NCI-H2107 (cell line): ENCODE measurements at places on chromosomes 7 and 10.
A peak's percentile ranks its signal among the peaks of the same experiment; 100 is the strongest.

DNA sequence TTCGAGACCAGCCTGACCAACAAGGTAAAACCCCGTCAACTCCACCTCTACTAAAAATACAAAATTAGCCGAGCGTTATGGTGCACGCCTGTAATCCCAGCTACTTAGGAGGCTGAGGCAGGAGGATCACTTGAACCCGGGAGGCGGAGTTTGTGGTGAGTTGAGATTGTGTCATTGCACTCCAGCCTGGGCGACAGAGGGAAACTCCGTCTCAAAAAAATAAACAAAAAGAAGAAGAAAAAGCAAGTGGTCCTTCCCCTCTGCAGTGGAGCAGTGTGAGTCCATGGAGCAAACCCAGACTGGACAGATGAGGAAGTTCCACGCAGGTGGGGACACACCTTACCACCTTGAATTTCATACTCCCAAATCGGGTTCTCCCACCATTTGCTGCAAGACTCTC lies 13.1 kb upstream of the SERPINE1 start:
- no peak for DNase-seq

- DNase-seq: no peak
Measured at GRCh38 chr7:139854124-139854511, 25.1 kb downstream of the TBXAS1 start.

DNA sequence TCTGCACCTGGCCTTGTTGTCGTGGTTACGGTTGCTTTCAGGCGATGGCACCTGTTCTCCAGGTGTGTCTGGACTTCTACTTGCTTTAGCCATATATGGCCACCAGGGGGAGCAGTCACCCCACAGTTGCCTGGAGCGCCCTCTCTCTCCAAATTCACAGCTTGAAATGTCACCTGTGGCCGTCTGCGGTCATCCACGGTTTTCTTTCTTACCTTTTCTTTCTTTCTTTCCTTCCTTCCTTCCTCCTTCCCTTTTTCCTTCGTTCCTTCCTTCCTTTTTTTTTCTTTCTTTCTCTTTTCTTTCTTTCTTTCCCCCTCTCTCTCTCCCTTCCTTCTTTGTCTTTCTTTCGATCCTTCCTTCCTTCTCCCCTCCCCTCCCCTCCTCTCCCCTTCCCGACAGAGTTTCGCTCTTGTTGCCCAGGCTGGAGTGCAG lies 150.5 kb upstream of the VKORC1L1 start:
- DNase-seq: peak; percentile 77

DNA sequence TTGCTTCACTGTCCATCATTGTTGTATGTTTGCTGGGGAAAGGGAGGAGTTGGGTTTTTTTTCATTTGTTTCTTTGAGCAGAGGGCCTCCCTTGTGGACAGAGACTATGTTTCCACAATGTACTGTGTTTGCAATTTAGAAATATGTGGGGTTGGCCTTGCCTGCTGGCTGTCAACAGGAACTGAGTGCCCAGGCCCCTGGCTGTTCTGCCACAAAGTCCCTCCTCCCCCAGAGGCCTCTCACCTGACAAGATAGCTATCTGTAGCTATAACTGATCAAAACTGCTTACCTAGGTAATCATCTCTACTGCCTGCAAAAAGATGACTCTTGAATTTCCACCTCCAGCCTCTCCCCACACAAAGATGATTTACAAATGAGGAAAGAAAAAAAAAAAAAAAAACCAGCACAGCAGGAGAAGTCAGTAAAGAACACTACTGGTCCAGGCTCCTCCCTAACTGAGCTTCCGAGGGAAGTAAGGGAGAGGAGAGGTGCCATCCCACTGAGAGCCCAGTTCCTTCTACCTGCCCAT lies 121.8 kb downstream of the SGMS1 start:
- DNase-seq: no peak

- DNase-seq: no peak
Measured at GRCh38 chr10:119501690-119502089, 40.8 kb downstream of the RGS10 start.

- no peak for DNase-seq
Measured at GRCh38 chr10:74027702-74028101, 29.8 kb downstream of the VCL start.

DNA sequence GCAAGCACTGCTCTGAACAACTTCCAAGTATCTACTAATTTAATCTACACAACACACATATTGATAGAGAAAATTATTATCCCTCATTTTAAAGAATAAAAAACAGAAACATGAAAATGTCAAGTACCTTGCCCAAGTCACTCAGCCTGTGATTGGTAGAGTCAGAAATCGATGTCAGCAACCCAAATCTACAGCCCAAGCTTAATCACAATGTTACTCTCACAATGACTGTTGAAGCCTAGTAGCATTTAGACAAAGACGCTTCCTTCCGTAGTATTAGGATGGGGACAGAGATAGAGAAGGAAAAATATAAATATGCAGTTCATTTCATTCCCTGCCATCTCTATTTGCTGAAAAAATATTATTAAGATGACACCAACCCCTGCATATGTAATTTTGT lies 242.5 kb downstream of the ELMO1 start:
- DNase-seq: no peak

DNA sequence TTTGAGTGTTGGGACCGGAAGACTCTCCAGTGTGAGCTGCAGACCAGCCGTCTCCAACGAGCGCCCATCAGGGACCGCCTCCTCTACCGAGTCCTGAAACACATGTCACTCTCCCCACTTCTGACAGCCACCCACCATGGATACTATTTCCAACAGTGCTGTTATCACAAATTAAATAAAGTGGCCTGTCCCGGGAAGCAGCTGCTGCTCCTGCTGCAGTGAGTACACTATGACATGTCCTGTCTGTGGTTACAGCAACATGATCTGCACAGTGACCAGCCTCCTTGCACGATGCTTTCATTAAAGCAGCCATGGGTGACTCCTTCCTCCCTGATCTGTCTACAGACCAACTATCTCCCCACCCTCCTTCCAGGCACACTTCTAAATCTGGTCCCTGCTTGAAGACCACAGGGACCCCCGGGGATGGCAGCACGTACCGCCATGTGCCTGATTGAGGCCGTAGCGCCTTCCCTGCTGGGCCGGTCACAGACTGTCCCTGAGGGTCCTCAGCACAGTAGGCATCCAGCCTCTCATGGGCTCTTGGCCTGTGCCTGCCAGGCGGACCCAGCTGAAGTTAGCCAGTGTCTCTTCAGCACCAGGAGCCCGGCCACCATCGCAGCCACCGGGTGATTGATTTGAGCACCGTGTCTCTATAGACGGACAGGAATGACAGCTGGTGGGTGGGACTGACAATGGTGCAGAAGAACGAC lies 58.8 kb downstream of the TCERG1L start:
- no peak for DNase-seq

GRCh38 chr7:95794917-95795515 lies 22.7 kb downstream of the DYNC1I1 start:
- no peak for DNase-seq

DNA sequence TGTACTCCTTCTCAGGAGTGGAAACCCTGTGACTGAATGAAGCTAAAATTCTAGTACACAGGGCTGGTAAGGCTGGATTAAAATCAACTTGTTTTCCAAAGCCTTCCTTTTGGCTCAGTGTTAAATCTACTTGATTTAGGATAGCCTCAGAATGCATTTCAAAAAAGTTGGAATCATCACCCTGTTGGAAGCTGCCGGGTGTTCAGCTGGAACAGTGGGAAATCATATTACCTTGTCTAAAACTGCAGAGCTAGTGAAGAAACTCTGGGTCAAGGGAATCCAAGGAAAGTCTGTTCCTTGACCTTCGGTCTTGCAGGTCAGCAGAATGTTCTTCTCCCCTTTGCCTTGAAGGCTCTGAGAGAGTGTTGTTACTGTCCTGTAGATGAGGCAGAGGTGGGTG lies 252.1 kb upstream of the INHBA start:
- DNase-seq: no peak

DNA sequence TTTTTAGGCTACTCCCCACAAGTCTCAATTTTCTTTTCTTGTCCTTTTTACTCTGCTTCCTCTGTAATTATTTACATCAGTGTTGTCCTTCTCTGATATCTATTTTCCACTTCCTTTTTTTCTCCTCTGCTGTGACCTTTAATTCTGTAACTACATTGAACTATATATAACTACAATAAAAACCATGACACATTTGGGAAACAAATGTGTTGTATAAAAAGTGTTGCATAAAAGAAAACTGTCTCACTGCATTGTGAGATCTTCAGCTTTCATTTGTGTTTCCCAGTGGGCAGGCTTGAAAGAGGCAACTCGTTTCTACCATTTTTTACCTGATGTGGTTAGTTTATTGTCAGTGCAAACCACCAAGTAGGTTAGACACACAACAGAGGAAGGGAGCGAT lies 483.9 kb upstream of the NRP1 start:
- no peak for DNase-seq

DNA sequence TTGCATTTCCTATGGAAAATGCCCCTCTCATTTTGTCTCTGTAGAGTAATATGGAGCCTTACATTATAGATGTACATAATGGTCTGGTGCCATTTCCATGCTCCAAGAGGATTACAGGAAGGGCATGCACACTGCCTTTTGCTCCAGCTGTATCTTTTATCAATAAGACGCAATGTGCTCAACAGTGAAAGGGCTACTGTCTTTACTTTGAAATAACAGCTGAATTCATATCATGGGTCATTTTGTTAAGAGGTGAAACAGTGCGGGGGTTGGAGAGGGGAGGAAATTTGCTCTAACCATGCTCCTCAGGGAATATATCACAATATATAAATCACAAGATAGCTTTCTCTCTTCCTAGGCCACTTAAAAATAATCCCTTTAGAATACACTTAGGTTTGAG lies 77.7 kb downstream of the ICA1 start:
- no peak for DNase-seq

DNA sequence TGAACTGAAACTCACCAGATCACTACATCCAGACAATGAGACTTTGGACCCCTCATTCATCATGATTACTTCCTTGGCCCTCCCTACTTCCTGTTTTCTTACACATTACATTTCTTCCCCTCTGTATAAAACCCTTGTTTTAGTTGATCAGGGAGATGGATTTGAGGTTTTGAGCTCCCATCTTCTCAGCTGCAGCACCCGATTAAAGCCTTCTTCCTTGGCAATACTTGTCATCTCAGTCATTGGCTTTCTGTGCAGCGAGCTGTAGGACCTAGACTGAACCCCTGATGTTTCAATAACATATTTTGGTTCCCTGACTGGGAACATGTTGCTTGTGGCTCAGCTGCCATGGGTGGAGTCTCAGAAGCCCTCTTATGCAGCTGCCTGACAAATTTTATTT lies 33.1 kb downstream of the NOLC1 start:
- no peak for DNase-seq

- DNase-seq: no peak
Measured at GRCh38 chr10:91587710-91588638, 44.9 kb downstream of the PPP1R3C start.

DNA sequence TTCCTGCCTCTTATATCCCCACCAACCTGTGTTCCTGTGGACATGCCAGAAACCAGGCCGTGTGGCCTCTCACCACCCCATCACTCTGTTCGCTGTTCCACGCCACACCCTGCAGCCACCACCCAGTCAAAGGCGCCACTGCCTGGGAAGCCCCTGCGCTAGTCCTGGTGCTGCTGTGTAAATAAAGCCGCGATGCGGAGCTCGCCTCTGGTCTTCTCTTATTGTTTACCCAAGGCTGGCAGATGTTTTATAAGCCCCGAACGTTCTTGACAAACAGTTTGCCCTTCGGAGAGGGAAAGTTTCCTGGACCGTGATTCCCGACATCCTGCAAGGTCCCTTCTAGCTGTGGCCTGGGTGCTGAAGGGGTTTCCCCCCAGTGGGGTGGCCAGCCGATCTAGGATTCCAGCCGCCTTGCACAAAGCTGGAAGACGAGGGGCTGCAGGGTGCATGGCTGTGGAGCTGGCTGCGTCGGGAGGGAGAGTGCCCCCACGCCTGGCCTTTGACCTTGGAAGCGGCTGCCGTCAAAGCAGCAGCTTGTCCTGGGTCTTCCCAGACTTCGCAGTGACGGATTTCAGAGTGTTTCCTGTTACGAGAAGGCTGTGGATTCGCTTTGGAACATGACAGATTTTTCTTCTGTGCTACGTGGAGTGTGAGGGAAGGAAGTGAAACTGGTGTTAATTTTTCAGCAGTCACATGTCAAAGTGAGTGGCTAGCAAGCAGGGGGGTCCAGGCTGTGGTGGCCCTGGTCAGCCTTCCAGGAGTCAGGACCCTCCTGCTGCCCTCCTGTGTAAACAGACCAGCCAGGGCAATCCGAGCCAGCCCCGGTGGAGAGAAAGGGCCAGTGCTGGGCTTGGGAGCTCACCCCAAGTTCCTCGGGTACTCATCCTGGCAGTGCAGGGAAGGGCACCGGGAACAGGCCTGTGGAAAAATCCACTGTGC lies 61.6 kb downstream of the LHPP start:
- DNase-seq: no peak

DNA sequence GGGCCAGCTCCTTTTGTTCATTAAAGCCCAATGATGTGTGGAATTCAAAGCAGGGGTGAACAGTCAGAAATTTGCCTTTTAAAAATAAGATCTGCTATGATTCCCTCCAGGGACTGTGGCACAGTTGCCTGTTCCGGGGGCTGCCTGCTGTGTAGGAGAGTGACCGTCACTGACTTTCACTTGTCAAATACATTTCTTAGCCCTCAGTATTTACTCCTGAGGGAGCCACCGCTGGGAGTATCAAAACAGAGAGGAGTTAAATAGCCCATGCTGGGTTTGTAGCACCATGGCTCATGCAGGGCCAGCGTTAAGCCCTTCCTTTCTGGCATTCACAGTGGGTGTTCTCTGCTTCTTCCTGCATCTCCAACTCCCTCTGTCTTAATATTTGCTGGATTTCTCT lies 897.8 kb downstream of the SORCS3 start:
- no peak for DNase-seq

- DNase-seq: no peak
Measured at GRCh38 chr7:82668676-82669075, 225.1 kb upstream of the CACNA2D1 start.

DNA sequence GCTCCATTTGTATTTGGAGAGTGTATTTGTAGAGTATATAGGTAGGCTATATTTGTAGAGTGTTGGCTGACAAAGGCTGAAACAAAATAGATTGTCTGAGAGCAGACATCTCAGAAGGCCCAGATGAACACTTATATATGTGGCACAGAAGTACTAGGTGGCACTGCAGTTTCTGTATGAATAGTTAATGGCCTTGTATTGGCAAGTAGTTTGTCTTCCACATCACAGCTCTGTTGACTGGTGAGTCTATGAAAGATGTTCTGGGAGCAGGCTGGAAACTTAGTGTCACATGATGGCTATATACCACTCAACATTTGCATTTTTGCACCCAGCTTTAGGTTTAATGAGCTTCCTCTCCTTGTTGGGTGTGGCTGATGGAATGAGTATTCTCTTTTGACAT lies 51.9 kb downstream of the CCNY start:
- DNase-seq: no peak

GRCh38 chr10:58782876-58783851 lies 270.5 kb downstream of the BICC1 start:
- no peak for DNase-seq

- DNase-seq: no peak
Measured at GRCh38 chr10:107284187-107284586, 119.7 kb upstream of the SORCS1 start.

GRCh38 chr10:52940921-52941320 lies 168.3 kb upstream of the MBL2 start:
- DNase-seq: no peak

GRCh38 chr10:86073199-86073977 lies 293.2 kb downstream of the GRID1 start:
- no peak for DNase-seq
